Activated CD8-positive, alpha-beta memory T cell treated with anti-CD3 and anti-CD28 coated beads for 4 hours (primary cell): ENCODE measurements at places on chromosomes 3 and 15.

DNA sequence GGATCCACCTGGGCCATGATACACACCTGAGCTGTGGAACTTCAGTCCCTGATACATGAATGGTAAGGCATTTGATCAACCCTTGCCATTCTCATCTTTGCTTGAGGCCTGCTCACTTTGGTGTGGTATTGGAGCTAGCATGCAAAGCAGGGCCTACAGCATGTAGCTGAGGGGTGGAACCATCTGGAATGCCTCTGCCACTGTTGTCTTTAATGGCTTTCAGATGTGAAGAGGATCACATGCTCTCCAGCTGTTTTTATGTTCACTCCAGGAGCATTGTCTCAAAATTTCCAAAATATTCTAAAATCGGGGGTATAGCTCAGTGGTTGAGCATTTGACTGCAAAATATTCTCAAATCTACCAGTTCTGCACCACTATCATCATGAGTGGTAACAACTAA lies 64.4 kb upstream of the PHLDB2 start:
- no peak for DNase-seq

- no peak for DNase-seq
These were observed 223.4 kb upstream of the IL12A start for GRCh38 chr3:159765030-159765859.

- DNase-seq = no peak
These were observed 53.5 kb downstream of the BFSP2 start for GRCh38 chr3:133453383-133453782.

- DNase-seq = no peak
These were observed 1.7 kb upstream of the HDGFL3 start for GRCh38 chr15:83209333-83209732.

DNA sequence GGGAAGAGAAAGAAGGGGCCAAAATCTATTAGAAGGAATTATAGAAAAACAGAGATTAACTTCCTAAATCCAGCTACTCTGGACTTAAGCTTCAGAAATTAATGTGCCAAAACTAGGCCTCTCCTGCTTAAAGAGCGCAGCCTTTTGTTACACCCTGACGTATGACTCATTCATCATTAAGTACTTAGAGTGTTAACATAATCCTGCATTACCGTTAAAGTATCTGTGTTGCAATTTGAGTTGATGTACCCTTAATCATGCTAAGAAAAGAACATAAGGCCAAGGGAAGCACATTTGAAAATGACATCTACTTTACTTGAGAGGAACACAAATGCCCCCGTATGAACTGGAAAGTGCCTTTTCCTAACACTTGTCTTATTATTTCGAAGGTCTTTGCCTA lies 7.9 kb downstream of the HTR3D start:
- no peak for DNase-seq
